ENCODE measurements at places on chromosomes 11 and 22.

DNA sequence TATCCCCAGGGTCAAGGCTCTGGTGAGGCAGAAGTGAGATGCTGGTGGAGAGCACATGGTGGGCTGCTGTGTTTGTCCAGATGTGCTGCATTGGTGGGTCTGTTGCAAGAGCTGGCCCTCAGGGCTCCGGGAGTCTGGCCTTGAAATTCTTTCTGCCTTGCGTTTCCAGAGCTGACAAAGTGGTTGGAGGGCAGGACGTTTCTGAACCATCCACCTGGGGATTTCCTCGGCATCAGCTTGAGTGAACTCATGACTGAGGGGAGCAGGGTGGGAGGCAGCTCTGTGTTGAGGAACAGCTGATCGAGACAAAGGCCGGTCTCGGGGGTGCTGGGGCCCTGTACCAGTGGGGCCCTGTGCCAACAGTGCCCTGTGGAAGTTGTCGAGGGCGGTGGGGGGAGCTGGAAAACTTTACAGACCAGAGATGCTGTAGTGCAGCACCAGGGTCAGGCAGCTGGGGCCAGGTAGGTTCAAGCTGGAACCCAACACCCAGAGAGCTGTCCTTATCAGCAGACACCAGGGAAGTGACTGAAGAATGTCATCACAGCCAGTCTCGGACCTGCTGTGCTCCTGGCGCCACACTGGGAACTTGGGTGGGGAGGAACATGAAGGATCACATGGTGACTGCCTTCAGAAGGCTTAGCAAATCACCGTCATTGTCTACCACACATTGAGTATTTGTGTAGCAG is 4.9 kb downstream of the TSKU start:
- DNase-seq, result peak; percentile 60

DNA sequence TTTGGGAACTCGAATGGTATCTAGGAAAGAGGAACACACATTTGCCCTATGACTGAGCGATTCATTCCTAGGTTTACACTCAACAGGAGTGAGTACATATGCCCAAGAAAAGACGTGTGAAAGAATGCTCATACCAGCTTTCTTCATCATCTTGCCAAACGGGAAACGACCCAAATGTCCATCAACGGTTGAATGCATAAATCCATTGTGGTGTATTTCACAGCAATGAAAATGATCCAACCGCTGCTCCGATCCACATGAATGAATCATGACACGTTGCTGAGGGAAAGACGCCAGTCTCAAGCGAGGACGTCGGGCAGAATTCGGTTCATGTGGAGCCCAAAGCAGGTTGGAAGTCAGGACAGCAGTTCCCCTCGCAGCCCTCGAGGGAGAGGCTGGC is 71.5 kb downstream of the CYTH4 start:
- DNase-seq, result no peak

DNA sequence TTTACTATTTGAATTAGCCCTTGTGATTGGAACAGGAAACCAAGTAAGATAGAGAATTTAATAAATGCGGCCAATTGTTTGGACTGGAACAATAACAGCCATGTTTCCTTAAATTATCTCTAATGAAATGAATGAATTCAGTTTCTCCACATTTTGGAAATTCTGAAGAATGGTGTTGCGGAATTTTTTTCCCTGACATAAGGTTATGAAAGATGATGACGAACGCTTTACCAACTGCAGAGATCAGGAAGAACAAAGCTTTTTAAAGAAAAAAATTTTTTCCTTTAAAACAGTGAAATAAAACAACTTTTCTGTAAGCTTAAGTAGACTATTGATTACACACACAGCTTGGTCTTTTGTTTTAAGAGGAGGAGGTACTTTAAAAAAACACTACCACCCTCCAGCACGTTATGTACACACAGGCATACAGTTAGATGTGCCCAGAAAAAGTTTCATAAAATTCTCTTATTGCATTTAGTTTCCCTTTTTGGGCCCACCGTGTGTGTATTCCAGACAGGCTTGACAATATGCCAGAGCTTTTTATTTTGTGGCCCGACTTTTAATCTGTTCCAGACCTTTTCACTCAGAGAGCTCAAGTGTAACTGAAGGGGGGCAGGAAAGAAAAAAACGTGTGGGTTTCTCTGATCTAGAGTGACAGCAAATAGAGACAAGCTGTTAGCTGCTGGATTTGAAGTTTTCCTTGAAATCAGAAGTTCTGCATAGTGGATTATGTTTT is 77.3 kb downstream of the YAP1 start:
- DNase-seq, result no peak

DNA sequence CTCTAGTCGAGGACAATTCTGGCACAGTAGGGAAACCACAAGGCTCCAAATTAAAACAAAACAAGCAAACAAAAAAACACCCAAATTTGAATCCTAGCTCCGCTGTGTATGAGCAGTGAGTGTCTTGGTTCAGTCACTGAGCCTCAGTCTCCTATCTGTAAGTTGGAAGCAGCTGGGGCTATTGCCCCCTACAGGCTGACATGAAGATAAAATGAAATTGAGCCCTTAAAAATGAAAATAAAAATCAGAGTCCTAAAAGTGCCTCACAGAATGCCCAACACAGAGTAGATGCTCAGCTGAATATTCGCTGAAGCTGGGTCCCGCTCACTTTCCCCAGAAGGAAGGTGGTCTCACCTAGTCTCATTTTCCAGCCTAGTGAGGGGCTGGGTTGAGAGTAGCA is 65.2 kb downstream of the PDE2A start:
- no peak for DNase-seq

DNA sequence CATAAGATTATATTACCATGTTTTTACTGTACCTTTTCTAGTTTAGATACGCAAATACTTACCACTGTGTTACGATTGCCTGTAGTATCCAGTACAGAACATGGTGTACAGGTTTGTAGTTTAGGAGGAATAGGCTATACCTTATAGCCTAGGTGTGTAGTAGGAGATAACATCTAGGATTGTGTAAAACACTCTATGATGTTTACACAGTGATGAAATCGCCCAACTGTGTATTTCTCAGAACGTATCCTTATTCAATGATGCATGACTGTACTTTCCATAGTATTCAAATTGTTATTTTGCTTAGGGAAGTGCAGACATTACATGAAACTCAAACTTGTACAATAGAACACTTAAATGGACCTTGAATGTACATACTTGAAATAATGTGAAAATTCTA is 188.1 kb upstream of the PDGFD start:
- DNase-seq, result no peak

DNA sequence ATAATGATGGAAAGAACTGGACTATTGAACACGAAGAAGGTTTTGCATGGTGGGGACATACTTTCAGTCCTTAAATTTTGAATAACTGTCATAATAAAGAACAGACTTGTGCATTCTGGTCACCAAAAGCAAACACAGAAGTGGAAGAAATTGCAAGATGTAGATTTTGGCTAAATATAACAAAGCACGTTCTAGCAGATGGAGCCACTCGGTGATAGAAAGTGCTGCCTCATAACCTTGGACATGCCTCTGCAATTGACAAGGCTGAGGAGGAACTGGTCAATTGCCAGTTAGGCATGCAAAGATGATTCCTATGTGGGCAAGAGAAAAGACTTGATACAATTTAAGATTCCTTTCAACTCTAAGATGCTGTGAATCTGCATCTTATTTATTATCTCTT is 244.1 kb upstream of the ZC3H12C start:
- DNase-seq, result no peak

DNA sequence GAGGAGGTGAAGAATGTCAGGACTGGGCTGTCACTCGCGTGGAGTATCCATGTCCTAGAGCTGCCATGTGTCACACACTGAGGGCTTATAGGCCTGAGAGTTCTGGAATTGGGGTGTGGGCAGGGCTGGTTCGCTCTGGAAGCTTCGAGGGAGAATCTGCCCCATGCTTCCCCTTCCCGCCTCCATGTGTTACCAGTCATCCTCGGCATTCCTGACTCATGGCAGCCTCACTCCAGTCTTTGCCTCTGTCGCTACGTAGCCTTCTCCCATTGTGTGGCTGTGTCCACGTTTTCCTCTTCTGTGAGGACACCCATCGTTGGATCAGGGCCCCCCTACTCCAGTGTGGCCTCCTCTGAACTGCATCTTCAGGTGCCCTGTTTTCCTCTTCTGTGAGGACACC is 301.2 kb downstream of the TBC1D22A start:
- no peak for DNase-seq

GRCh38 chr22:23531283-23531956 is 48.7 kb downstream of the IGLL1 start:
- DNase-seq, result peak; percentile 25

DNA sequence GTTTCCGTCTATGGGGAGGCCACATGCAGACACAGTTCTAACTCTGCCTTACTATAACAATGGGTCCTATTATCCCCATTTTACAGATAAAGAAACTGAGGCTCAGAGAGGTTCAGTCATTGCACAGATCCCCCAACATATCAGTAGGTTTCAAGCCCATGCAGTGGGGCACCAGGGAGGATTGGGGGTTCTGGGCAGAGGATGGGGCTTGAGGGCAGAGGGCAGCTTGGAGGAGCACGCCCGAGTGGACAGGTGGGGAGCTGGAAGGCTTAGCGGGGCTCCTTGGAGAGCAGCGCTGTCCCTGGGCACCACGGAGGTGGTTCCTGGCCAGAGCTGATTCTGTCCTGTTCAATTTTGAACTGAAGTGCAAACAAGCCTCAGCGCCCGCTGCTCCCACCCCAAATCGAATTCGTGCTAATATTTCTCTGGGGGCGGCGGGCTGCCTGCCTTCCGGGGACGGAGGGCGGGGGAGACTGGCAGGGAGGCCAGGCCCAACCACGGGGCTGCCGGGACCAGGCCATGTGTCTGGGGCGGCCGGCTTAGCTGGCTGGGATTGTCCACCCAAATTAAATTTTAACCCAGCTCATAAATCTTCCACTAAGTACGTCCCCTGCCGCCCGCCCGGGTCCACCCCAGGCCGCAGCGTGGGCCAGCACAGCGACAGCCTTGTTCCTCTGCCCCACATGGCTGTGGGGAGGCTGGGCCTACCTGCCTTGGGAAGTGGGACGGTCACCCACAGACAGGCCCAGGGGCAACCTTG is 49.4 kb downstream of the FLRT1 start:
- peak; percentile 54 for DNase-seq

GRCh38 chr22:28425211-28425610 is 254.4 kb downstream of the TTC28 start:
- DNase-seq, result no peak

GRCh38 chr11:31702966-31703365 is 108.2 kb downstream of the PAX6 start:
- DNase-seq, result no peak

DNA sequence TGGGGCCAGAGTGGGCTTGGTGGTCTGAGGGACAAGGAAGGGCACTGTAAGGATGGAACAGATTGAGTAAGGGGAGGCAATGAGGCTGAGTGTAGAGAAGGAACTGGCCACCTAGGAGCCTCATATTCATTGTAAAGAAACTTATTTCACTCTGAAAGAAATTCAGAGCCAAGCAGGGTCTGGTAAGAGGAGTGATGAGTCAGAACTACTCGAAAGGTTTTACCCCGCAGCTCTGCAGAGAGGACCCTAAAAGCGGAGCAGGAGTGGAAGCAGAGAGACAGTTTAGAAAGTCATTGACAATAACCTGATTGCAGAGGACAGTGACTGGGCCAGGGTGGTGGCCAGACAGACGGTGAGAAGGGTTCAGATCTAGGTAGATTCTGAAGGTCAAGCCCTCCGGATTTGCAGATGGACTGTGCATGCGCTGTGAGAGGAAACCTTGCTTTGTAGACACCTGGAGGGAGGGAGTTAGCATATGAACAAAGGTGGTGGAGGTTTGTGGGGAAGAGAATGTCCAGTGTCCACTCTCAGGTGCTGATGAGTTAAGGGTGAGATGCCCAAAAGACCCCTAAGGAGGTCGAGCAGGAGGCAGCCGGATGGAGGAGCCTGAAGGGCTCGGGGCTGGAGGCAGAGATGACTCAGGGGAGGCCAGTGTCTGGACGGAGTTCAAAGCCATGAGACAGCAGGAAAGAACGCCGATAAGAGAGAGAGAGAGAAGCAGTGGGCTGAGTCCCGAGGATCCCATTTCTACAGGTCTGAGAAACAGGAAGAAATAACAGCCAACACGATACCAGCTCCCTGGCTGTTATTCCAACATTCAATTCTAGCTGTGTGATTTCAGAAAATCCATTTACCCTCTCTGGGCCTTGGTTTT is 546.0 kb downstream of the BRD1 start:
- no peak for DNase-seq
